NCI-H526 (cell line): ENCODE measurements at places on chromosomes 5 and 9.

GRCh38 chr9:7930613-7931012, 131.0 kb upstream of the DMAC1 start:
- DNase-seq, result no peak

- no peak for DNase-seq
Observed at GRCh38 chr9:109320331-109320741, 523 bp downstream of the EPB41L4B start.

GRCh38 chr5:131671994-131672655, 37.1 kb upstream of the RAPGEF6 start:
- no peak for DNase-seq

- DNase-seq, result no peak
Observed at GRCh38 chr9:35380039-35380438, 109.9 kb upstream of the RUSC2 start.

DNA sequence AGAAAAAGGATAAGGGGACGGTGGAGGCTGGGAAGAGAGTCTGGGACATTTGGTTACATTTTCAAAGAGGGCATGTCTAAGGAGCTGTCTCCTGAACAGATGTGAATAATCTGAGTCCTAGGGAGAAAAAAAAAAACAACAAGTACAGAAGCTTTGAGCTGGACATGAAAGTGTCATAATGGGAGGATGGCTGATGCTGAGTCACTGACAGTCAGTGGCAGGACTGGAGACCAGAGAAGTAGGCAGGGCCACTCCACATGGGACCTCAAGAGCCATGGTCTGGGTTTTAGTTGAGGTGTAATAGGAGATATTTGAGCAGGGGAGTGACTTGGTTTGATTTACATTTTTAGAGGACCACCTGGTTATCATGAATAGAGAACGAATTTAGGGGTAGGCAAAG, 70.6 kb downstream of the DPYSL3 start:
- DNase-seq, result no peak

GRCh38 chr5:73183000-73183399, 10.0 kb downstream of the TMEM174 start:
- no peak for DNase-seq

DNA sequence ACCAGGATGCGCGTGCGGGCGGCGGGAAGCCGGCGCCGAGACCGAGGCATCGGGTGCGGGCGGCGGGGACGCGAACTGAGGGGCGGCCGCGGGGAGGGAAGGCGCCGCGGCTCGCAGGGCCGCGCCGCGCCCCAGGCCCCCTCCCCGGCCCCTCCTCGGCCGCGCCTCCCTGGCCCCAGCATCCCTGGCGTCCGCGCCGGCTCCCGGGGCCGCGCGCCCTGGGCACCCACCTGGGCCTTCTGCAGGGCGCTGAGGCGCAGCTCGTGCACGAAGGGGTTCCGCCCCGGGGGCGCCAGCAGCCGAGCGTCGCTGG, 324 bp downstream of the LPCAT1 start:
- peak; percentile 73 for DNase-seq

- peak; percentile 28 for DNase-seq
Observed at GRCh38 chr5:132812781-132813598, at the start of gene SOWAHA. TSS of gene SOWAHA (plus strand) at chr5:132813302. CDS start at chr5:132813622, 320 bp downstream.

DNA sequence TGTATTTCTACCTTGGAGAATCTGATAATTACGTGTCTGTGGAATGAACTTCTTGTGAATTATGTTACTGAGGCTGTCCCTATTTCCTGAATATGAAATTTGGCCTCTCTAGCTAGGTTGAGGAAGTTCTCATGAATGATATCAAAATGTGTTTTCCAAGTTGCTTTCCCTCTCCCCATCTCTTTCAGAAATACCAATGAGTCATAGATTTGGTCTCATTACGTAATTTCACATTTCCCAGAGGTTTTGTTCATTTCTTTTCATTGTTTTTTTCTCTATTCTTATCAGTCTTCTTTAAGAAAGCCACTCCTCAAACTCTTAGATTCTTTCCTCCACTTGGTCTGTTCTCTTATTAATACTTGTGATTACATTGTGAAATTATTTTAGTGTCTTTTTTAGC, 923.8 kb upstream of the CDH9 start:
- no peak for DNase-seq

GRCh38 chr9:2255128-2255527, 240.0 kb downstream of the SMARCA2 start:
- DNase-seq, result peak; percentile 7

- no peak for DNase-seq
Observed at GRCh38 chr5:66377747-66378146, 218.4 kb upstream of the MAST4 start.

GRCh38 chr5:44365345-44365744, 23.9 kb downstream of the FGF10 start:
- no peak for DNase-seq

GRCh38 chr5:65326922-65327321, 154.8 kb downstream of the ADAMTS6 start:
- no peak for DNase-seq

GRCh38 chr5:180644129-180644824, 5.1 kb downstream of the FLT4 start:
- DNase-seq, result no peak

DNA sequence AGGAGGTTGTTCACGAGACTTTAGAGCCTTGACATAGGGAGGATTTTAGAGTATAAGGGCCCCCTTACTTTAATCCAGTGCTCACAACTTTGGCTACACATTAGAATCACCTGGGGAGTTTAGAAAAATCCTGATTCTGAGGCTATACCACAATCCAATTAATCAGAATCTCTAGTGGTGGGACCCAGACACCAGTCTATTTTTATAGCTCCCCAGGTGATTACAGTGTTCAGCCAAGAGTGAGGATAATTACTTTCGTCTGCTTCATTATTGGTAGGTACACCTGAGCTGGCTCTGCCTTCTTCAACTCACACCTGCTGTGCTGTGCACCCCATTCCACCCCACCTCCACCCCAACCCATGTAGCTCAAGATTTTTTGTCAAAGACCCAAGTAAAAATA, 141.3 kb upstream of the EPB41L4A start:
- no peak for DNase-seq

DNA sequence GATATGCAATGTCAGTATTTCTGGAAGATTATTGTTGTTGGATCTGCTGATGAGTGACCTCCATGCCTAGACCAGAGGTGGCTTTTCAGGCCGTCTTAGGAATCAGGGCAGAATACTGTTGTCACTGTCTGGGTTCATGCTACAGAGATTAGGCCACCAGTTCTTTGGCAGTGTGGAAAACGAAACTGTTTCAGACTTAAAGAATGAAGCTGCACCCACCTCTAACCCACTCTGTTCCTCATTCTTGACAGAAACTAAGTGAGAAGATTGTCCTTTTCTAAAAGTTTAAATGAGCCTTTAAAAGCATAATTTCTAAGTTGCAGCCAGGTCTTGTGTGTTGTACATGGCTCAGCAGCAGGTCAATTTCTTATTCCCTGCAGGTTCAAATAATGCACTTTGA, 444.3 kb downstream of the ENC1 start:
- DNase-seq, result no peak

GRCh38 chr9:73893230-73893629, 603.9 kb upstream of the RORB start:
- no peak for DNase-seq

DNA sequence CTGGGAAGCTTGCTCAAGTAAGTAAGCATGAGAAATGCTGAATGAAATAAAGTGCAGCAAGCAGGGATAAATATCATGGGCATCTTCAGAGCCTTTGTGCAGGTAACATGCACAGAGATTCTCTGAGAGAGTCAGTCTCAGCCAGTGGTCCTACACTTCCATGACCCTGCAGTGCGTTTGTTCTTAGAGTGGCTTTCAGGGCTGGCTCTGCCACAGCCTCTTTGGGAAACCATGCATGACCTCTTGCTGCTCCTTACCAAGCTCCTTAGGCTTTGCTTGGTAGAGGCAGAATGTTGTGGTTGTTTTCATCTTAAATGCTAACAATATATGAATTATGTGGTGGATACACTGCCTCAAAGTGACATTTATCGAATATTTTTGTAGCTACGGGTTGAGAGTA, 5.4 kb downstream of the SYK start:
- no peak for DNase-seq

DNA sequence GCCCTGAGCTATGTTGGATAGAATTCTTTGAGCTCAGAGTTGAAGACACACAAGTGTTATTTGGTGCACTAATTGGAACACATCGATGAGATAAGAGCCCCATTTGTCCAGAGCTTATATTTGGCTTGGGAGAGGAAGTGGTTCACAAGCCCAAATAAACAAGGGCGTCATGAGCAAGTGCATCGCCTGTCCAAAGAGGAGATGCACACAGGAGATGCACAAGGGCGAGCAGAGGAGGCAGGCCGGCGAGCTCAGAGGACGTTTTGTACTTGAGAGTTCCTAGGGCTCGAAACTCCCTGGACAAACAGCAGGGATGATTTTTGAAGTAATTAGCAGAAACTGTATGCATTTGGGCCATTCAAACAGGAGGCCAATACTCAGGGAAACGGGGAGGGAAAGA, 212.8 kb upstream of the IRX1 start:
- no peak for DNase-seq

DNA sequence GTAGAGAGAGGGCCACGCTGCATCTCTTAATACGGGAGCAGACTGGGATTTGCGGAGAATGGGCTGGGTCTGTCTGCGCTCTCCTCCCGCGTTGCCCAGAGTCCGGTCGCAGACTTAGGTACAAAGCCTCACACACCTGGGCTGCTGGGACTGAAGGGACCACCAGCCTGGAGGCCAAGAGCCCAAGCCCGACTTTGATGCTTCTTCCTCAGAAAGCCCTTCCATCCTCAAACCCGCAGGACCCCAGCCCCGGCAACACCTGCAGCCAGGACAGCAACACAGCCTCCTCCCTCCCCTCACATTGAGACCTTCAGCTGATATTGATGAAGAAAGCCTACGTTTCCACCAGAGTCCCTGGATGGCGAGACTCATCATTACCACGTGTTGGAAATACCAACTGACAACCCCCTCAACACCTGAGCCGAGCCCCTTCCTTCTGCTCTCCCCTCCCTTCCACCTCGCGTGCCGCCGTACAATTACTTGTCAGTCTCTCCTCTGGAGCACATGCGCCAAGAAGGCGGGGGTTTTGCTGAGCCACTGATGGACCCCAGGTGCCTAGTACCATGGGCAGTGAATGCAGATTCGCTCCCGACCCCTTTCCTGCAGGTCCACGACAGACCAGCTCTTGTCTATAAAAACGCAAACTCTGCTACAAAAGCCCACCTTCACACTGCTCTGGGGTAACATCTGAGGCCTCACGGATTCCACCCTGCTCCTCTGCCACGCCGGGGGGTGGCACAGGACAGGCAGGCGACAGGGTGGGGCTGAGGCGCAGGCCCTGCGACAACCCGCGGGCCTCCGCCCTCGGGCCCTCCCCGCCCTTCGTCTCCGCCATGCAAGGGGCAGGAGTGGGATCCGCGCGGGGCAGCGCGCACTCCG, 841 bp downstream of the ASB6 start:
- no peak for DNase-seq

- DNase-seq, result no peak
Observed at GRCh38 chr5:120297616-120298015, 166.5 kb upstream of the PRR16 start.

DNA sequence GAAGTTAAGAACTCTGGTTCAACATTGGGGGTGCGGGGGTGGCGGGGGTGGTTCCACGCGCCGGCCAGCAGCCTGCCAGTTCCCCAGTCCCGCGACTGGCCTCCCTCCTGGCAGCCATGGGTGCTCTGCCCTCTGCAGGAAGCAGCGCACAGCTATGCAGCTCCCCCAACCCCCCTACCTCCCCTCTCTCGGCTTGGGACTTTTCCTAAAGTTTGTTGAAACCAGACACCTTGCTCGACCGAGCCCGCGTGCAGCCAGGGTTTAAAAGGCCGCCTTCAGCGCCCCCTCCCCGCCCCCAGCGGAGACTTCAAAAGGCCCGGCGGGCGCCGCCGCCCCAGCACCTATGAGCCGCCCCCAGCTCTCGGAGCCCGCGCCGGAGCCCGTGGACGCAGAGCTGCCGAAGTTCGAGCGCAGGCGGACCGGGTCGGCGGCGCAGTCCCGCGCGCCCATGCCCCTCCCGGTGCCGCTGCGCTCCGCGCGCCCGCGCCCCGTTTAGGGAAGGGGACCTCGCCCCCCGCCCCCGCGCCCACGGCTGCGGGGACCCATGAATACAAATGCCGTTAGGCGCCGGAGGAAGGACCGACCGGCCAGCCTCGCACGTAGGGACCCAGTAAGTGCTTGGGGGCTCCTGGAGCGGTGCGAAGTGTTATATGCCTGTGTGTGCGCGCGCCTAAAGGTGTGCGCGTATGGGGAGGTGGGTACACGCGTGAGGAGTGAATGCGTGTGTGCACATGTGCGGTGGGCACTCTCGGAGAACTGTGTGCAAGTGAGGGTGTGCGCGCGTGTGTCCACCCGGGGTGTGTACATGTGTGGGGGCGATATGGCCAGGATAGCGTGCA, 1.4 kb upstream of the COL27A1 start:
- DNase-seq, result peak; percentile 87

DNA sequence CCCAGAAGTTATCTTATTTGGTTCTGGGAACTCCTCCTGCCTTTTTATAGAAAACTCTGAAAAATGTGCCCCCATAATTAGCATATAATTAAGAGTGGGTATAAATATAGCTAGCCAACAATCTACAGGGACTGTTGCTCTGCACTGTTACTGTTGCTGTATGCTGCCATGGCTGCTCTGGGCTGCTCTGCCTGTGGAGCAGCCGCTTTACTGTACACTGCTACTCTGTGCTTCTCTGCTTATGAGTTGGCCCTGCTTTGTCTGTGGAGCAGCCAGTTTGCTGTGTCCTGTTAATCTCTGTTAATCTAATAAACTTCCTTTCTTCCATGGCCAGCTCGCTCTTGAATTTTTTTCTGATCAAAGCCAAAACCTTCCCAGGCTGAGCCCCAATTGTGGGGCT, 2244.0 kb upstream of the ACO1 start:
- DNase-seq, result no peak

DNA sequence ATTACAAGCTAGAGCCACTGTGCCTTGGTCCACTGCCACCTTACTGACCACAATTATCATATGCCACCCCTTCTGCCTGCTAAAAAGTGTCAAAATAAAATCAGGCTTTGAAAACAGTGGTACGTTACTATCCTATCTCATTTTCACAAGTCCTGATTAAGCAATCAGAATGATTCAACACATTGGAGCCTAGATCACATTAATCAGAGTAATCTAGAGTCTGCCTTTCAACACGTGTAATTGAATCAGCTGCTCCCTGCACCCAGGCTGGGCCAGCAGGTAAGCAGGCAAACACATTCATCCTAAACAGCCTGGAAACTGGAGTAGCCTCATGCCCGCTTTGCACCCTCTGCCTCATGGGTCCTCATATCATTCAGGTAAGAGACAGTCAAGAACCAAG, 186.2 kb downstream of the DCP2 start:
- DNase-seq, result no peak

GRCh38 chr5:141051521-141051866, 320 bp downstream of the PCDHB1 start:
- DNase-seq, result no peak

- DNase-seq, result peak; percentile 6
Observed at GRCh38 chr5:142685418-142686209, at the start of gene FGF1. TSS of gene FGF1 (minus strand) at chr5:142686090. CDS start at chr5:142614127, 71,963 bp downstream.

- no peak for DNase-seq
Observed at GRCh38 chr9:81032831-81033230, 656.5 kb downstream of the TLE1 start.

GRCh38 chr5:93899026-93899600, 157.7 kb upstream of the POU5F2 start:
- no peak for DNase-seq

- DNase-seq, result peak; percentile 31
Observed at GRCh38 chr9:132042324-132042723, 37.3 kb downstream of the MED27 start.
